ENCODE measurements at places on chromosomes 11 and 22.

- DNase-seq: no peak
These were observed 1.6 kb downstream of the PPP2R1B start for GRCh38 chr11:111764621-111765020.

DNA sequence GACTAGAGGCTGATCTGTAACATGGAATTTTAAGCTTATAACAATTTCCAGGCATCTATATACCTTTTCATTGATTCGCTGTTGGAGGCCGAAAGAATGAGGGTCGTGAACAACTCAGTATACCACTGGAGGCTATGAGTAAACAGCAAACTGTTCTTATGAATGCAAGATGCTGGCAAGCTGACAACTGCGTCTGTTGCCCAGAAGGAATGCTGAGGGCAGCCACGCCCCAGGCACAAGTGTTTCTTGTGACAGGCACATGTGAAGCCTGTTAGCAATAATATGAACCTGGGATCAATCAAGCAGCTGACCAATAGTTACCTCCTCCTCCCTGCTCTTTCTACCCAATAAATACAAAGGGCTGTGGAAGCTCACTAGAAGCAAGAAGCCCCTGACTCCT lies 15.3 kb downstream of the RTCB start:
- no peak for DNase-seq

GRCh38 chr11:18230859-18231258 lies 5.7 kb downstream of the SAA4 start:
- no peak for DNase-seq

GRCh38 chr11:124301548-124301947 lies 12.2 kb downstream of the OR8D1 start:
- DNase-seq: no peak

GRCh38 chr11:76628408-76628947 lies 42.1 kb downstream of the LRRC32 start:
- DNase-seq: no peak

GRCh38 chr22:39270280-39270679 lies 25.5 kb upstream of the PDGFB start:
- no peak for DNase-seq

GRCh38 chr22:24816806-24817205 lies 10.8 kb downstream of the SGSM1 start:
- no peak for DNase-seq

DNA sequence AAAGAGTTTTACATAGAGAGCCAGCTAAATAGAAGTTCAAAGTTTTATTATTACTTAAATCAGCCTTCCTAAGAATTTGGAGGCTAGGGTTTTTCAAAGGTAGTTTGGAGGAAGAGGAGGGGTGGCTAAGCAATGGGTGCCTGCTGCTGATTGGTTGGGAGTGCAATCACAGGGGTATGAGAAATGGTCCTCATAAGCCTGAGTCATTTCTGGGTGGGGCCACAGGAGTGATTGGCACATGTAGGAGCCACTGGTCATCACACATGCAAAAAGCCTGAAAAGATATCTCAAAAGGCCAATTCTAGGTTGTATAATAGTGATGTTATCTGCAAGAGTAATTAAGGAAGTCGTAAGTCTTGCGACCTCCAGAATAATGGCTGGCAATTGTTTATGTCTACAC lies 12.9 kb downstream of the OR51L1 start:
- DNase-seq: no peak

DNA sequence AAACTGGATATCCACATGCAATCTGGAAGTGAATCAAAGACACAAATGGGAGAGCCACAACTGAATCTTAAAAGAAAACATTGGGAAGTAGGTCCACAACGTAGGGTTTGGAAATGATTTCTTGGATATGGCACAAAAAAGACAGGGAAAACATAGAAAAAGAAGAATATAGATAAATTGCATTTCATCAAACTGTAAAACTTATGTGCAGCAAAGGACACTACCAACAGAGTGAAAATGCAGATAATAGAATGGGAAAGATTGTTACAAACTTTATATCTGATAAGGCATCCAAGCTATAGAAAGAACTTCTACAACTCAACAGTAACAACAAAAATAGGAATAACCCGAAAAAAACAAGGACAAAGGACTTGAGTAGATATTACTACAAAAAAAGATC lies 89.6 kb downstream of the ZNF280B start:
- DNase-seq: no peak

DNA sequence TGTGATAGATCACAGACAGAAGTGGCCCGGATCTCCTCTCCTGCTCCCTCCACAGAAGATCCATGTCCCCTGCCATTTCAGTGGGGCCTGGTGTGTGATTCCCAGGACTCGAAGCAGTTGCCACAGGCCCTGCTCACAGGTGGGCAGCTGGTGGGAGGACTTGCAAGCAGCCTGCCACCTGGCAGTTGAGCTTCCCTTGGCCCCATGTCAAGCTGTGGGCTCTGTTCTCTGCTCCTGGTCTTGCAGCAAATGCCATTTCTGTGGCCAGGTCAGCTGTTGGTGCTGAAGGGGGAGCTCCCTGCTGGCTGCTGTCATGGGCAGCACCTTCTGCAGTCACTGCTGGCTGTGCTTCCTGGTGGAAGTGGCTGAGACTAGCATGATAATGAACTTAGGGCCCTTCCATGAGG lies 59.1 kb upstream of the SLC22A12 start:
- DNase-seq: no peak

DNA sequence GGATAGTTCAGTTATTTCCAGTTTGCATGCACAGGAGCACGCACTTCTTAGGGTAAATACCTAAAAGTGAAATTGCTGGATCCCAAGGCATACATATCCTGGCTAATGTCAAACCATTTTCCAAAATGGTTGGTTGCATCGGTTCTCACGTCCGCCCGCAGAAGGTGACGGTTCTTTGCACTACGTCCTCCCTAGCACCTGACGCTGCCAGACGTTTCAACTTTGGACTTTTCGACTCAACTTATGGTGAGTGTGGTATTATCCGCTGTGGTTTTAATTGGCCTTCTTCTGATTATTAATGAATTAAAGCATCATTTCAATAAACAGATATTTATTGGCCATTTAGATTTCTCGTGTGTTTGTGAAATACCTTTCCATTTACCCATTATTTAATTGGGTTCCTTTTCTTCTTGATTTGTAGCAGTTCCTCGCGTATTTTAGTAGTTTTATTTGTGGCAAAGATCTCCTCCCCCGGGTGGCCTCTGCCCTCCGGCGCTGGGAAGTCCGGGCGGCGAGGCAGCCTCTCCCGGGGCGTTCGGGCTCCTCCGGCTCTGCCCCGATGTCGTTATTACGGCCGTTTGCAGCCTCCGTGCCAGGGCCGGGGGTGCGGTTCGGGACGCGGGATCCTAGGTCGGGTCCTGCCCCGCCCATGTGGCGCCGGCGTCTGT lies at the start of gene JHY:
Gene JHY (plus strand): TSS at position 571 of the 668 bp plus-strand sequence. CDS start 3,091 bp downstream, outside the sequence.
- DNase-seq: no peak

DNA sequence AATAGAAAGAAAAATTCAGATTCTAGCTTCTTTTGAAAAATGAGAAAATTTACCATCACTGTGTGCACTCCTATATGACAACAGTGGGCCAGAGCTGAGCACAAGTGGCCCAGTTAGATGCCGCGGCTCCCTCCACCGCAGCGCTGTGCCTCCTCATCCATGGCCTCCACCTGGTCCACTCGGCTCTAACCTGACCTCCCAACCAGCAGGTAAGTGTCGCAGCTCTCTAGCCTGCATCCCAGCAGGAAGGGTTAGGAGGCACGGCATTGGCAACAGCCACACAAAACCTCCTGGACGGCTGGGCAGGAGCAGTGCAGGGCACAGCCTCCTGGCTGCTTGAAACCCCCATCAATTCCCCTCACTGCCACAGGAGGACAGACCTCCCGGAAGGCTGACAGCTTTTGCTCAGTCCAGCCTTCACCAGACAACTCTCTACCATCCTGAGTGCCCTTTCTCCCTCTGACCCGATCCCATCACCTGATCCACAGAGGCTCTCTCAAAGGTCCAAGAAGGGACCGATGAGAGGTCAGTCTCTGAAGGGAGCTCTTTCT lies 76.1 kb downstream of the RPL27A start:
- DNase-seq: no peak

- DNase-seq: no peak
These were observed 44.4 kb downstream of the GDPD5 start for GRCh38 chr11:75481223-75481921.

DNA sequence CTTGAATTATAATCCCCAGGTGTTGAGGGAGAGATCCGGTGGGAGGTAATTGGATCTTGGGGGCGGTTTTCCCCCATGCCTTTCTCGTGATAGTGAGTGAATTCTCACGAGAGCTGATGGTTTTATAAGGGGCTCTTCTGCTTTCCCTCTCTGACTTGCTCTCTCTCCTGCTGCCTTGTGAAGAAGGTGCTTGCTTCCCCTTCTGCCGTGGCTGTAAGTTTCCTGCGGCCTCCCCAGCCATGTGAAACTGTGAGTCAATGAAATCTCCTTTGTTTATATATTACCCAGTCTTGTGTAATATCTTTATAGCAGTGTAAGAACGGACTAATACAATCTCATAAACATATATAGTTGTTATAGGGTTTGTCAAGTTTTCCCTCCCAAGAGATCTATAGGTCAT lies 32.8 kb downstream of the KCNE3 start:
- no peak for DNase-seq

DNA sequence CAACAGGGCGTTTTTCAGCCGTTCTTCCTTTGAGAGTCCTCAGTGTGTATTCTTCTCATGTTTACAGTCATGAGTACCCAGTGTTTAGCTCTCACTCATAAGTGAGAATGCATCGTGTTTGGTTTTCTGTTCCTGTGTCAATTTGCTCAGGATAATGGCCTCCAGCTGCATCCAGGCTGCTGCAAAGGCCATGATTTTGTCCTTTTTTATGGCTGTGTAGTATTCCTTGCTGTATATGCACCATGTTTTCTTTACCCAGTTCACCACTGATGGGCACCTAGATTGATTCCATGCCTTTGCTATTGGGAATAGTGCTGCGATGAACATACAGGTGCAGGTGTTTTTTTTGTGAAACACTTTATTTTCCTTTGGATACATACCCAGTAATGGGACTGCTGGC lies 23.5 kb downstream of the B3GAT1 start:
- DNase-seq: no peak

GRCh38 chr11:33040033-33040861 lies 875 bp downstream of the TCP11L1 start:
- DNase-seq: peak; percentile 9

DNA sequence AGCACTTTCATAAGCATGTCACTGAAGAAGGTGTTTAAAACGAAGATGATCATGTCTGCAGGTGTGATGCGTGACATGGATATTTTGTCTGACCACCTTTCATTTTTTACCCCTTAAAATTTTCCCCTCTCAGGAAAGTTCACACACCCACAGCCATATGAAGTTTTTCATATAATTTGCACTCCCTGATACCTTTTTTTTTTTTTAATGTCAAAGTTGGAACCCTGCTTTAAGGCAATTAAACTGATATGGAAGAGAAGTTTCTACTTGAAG lies 104.6 kb downstream of the ATXN10 start:
- no peak for DNase-seq

- no peak for DNase-seq
These were observed 1.6 kb downstream of the PHF21B start for GRCh38 chr22:45008186-45008681.

- DNase-seq: no peak
These were observed 6.8 kb upstream of the LIF start for GRCh38 chr22:30253205-30253852.

DNA sequence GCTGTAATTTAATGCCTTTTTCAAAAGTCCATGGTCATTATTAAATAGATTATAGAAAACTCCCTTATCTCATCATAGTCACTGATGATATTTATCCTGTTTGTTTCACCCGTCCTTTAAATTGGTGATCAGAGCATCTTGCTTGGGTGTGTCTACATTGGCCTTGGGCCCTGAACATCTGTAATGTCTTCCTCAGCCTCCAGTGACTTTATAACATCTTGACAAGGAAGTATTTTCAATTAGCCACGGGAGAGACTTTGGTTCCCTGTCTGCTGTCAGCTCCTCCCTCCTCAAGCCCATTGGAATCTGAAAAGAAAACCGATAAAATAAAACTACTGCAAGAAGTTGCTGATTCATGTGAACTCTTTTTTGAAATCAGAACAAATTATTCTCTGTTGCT lies 116.9 kb upstream of the TTC12 start:
- DNase-seq: no peak
